ENCODE measurements at places on chromosomes 1 and 21.

DNA sequence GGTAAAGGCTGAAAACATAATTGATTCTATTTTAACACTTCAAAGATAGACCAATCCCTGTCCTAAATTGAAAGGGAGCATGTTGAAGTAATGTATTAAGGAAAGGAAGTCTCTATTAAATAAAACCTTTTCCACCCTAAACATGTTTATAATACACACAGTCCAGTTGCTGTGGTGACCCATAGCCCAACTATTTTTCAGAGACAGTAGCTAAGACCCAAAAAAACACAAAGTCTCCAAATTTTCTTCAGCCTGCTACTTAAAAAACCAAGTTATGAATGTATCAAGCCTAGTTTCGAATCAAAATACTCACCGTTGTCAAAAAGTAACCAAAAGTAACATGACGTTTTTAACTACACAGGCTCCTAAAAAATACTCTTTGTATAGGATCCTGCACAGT, 1.6 kb downstream of the ELK4 start:
- DNase-seq: no peak

- no peak for DNase-seq
These were observed 72.6 kb upstream of the USP24 start for GRCh38 chr1:55287723-55288122.

- DNase-seq: no peak
These were observed 585 bp downstream of the NEGR1 start for GRCh38 chr1:72281637-72282270.

DNA sequence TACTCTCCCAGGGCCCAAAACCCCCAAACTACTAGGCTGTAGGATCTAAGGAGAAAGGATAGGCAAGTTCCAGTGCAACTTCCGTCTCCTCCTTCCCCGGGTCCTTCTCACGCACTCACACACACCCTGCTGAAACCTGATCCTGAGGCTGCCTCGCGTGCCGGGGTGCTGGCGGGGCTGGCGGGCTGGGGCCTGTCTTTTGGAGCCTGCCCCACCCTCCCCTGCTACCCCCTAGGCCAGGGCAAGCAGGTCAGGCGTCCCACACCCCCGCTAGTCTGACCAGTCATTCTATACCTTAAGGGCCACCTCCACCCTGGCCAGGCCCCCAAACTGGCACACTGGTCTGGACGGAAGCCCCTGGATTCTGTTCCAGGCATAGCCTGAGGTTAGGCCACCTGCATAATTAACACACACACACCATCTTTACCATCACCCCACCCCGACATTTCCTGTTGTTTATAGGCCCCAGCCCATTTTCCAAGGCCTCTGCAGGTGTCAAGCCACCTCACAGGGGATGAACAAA, 48.3 kb upstream of the ARTN start:
- DNase-seq: no peak

- DNase-seq: no peak
These were observed 40.8 kb upstream of the DOCK7 start for GRCh38 chr1:62728963-62729362.

DNA sequence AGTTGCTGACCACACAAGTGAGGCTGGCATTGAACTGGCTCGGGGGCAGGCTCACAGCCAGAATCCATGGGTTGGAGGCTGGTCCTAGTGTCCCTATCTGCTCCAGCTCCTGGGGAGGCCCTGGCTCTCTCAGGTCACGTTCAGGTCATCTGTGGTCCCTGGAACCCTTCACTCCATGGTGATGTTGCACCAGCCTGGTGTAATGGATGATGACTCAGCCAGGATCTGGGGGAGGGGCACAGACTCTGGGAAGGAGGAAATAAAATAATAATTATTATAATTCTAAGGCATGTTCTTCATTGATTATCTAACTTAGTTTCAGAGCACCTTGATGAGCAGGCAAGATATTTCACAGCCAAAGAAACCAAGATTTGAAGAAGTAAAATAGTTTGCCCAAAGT, 26.6 kb upstream of the FCRL4 start:
- no peak for DNase-seq

DNA sequence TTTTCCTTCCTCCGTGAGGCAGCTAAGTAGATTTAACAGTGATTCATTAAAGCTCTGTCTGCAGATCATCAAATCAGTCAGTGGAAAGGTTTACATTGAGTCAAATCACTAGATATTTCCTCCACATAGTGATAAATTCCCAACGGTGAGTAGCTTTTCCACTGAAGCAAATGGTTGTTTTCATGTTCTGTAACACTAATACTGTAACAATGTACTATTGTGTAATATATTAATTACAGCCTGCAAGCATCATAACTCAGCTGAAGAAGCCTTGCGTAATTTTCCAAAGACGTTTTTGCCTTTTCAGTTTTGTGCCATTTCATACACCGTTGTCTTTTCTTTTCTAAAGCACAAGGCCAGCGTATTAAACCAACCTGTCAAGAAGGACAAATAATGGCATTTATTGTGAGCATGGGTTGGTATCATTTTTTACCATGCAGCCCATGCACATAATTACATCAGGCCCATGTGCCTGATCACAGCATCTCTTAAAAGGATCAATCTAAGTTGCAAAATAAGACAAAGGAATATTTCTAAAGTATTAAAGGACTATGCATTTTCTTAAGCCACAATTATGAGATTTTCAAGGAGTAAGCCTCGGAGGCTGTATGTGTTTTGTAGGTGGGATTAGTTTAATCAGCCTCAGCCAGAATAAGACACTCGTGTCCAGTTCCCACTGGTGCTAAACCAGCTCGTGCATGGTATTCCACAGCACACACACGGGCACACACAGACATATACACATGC, 16.7 kb upstream of the PDE9A start:
- peak; percentile 47 for DNase-seq

DNA sequence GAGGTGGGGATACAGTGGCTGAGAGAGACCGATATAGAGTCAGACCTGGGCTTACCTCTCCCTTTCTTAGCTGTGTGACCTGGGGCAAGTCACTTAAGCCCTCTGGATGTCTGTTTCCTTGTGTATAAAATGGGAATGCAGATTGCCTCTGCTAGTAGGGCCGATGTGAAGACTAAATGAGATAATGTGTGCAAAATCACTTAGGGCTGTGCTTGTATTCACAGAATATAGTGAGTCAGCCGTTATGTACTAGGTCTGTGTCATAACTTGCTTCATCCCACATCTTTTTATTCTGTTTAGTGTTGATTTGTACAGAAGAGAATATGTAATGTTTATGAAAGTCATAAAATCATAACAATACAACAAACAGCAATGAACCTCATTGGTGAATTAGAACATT, 56.0 kb downstream of the PTPRU start:
- no peak for DNase-seq

DNA sequence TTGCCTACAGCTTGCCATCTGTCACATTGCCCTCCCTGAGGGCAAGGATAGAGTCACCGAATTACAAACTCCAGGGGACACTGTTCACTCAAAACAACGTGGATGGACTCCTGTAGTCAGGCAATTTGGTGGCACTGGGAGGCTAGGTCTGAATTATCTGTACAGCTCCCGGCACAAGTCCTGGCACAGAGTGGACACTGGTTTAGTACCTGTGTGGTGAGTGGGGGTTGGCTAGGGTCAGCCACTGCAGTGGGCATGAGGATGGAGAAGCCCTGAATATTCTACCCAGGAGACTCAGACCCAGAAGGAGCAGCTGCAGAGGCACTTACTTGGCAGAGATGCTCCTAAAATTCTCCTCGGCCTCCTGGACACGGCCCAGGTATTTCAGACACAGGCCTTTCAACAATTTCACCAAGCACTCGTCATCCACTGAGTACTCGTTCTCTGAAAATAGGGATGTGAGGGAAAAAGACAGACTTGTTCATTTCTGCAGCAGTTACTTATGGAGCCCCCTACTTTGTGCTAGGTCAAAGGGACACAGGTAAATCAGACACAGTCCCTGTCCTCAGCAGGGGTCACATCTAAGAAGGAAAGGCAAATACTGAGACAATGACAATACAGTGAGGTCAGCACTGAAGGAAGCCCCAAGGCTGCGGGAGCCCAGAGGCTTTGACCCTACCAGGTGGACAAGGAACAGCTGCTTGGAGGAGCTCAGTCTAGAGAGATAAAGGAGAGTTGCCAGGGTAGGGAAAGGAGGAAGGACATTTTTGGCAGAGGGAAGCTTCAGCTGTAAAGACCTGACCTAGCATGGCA, 40.5 kb downstream of the TTC39A start:
- DNase-seq: no peak

- no peak for DNase-seq
These were observed 19.2 kb upstream of the VASH2 start for GRCh38 chr1:212930986-212931678.

DNA sequence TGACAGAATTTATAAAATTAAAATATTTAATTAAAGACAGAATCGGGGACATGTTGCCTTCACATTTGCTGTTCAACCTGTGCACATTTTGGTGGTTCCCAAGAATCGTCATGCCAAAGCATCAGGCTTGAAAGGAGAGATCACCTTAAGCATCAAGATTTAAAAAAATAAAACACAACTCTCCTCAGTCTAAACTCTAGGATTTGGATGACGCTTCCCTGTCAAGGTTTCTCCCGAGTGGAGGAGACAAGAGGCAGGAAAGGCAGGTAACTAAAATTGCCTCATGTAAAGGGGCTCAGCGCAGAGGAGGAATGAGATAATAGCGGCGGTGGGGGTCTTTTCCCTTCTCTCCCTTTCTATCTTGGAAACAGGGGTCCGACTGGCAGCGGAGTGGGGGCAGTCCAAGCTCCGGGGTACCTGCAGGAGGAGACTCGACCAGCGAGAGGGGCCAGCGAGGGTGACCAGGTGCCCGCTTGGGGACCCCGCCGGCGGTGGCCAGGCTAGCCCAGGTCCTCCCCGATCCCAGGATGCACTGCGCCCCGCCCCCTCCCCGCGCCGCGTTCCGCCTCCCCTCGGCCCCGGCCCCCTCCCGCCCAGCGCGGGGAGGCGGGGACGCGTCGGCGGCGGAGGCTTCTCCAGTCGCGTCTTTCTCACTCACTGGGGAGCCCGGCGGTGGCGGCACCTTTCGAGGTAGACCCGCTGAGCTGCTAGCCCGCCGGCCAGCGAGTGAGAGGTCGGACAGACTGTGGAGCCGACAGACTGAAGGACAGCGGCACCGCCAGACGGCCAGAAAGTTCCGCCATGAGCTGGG, at the start of gene FNBP1L:
FNBP1L (plus strand) TSS at position 638 of the 811 bp plus-strand sequence; CDS start at position 802, 164 bp downstream.
- peak; percentile 64 for DNase-seq
